ENCODE measurements at places on chromosomes 2 and 18. TPM values are rescaled to one million over a fixed set of nuclear protein-coding genes. Genes with fewer than 3 reads are reported as not detected.

- DNase-seq = no peak
- no peak overlapping the region for H3K27ac ChIP-seq
- H3K4me1 ChIP-seq = no peaks in the 10 kb centered on the region
- peaks cover 22% of the 10 kb centered on the region for H3K27me3 ChIP-seq
Observed at GRCh38 chr18:47287911-47288585, 36.6 kb upstream of the SKOR2 start.

GRCh38 chr2:25539136-25539535 lies 134.2 kb downstream of the DTNB start:
- no peak for DNase-seq
- no peaks in the 10 kb centered on the region for H3K4me1 ChIP-seq
- H3K4me3 ChIP-seq = no peak overlapping the region
- no peak overlapping the region for H3K27ac ChIP-seq
- H3K36me3 ChIP-seq = no peaks in the 10 kb centered on the region

DNA sequence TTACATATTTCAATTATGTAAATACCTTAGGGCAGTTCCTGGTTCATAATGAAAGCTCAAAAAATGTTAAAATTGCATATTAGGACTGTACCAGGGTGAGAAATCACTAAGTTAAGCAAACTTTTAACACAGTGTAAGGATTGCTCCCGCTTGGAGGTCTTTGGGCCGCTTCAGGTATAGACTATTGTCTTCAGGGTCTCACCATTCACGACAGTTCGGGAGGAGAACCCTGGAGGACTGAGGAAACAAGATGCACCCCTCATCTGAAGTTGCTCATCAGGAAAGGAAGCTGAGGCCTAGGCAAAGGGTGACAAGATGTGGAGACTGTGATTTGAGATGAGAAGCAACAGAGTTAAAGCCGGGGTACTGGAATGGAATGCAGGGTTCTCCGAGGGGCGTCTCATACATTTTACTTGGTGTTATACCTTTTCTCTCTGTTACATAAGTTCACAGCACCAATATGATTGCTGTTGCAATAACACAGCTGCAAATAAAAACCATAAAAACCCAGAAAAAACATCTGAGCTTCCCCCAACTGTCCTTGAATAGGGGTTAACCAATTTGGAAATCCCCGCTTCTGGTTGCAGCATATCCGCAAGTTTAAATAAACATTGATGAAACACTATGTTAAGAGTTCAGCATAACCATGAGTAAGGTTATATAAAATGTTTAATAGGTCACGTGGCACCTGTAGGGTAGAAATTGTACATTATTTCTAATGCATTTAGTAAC lies 40.1 kb downstream of the FBXO48 start:
- H3K4me1 ChIP-seq = peaks cover 11% of the 10 kb centered on the region
- no peak for DNase-seq
- H3K4me3 ChIP-seq = no peak overlapping the region
- peak overlapping the region; percentile 42 for H3K27ac ChIP-seq

DNA sequence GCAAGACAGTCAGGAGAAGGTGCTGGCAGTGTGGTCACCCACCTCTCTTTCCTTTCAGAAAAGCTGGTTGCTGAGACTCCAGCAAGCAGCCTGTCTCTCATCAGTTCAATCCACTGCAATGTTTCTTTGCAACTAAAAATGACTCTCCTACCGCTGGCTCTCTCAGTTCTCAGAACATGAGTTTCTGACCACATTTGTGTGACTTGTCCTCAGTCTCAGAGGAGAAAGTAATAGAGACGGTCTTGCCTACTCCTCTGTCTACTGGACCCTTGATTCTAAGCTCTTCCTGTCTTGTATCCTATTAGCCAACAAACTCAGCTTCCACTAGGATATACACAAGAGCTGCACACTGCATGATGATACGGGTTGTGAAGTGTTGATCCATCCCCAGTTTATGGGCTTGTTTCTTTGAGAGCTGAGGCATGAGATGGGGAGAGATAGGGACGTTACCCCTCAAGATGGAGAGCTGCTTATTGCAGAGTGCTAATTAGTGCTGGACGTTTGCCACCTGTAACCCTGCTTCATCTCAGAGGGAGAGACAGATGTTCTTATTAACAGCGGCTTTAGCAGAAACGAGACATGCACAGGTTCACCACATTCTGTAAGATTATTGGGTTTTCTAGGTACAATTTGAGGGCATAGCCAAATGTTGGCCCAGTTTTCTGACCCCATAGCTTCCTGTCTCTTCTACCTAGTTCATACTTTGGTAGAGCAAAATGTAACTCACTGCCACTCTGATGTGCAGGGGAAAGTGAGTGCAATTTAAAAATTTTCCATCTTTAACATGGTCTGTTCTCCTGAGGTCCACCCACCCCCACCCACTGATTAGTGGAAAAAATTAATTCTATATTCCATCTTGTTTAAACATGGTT lies 32.4 kb upstream of the YWHAQ start:
- DNase-seq = no peak
- H3K27me3 ChIP-seq = no peaks in the 10 kb centered on the region
- H3K27ac ChIP-seq = no peak overlapping the region
- H3K4me3 ChIP-seq = no peak overlapping the region

SRD5A2 gene
- 0.09 TPM for total RNA-seq

Data from left lung (tissue), 14 donors.